ENCODE measurements at places on chromosomes 7 and 10.

DNA sequence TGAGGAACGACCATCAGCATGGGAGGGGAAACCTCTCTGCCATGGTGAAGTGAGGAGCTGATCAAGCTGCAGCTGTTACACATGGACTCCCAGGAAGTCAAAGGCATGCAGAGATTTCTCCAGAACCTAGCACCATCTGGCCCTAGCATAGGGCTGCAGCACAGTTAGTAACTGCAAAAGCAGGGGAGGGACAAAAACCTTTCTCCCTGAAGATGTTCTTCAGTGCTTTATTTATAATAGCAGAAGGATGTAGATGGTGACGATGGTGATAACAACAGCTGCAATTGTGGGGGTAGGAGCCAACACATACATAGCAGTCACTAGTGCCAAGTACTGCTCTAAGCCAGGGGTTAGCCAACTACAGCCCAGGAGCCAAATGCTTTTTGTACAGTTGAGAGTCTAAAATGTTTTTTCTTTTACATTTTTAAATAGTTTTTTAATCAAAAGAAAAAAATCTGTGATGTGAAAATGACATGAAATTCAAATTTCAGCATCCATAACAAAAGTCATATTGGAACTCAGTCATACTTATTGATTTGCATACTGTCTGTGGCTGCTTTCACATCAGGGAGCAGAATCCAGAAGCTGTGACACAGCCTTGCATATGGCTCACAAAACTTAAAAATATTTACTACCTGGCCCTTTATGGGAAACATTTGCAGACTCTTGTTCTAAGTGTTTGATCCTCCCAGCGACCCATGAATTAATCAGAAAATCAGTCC, 299.5 kb downstream of the ELMO1 start:
- DNase-seq: no peak

DNA sequence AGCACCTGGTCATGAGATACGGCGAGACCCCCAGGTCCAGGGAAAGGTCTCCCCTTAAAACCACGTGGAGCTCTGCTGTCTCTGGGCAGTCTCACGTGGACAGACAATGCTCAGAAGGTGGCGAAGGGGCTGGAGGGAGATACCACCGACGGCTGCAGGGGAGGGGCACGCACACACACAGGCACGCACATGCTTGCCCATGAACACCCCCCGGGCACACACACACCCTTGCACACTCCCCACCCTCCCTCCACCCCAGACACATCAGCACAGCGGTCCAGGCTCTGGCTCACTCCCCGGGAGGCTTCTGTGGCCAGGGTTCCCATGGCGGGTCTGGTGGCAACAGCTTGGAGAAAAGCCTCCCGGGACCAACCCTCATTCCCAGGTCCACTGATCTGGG, 52.4 kb upstream of the TNRC18 start:
- no peak for DNase-seq

GRCh38 chr10:100362570-100363496, 15.8 kb downstream of the SCD start:
- no peak for DNase-seq

GRCh38 chr7:156585025-156585648, 55.4 kb upstream of the RNF32 start:
- no peak for DNase-seq
